ENCODE measurements at places on chromosomes 3 and 15.
A peak's percentile ranks its signal among the peaks of the same experiment; 100 is the strongest.

GRCh38 chr15:69451951-69452691, 497 bp upstream of the RPLP1 start:
- DNase-seq = no peak

DNA sequence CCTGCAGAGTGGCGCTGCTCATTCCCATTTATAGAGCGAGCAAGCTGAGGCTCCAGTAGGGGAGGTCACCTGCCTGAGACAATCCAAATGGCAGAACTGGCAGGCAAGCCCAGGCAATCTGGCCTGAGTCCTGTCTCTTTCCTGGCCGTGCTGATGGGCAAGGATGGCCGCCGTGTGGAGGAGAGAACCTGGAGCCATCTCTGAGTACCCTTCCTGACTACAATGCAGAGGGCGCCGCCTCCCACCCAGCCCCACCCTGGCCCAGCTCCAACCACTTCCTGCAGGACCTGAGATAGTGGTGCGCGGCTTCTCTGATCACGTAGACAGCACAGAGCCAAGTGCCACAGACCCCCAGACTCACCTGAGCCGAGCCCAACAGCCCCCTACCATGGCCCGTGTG, 7.0 kb downstream of the TLR9 start:
- no peak for DNase-seq

GRCh38 chr3:125512135-125512920, 7.7 kb downstream of the SNX4 start:
- no peak for DNase-seq

- no peak for DNase-seq
Observed at GRCh38 chr3:16759227-16759903, 125.4 kb upstream of the PLCL2 start.

DNA sequence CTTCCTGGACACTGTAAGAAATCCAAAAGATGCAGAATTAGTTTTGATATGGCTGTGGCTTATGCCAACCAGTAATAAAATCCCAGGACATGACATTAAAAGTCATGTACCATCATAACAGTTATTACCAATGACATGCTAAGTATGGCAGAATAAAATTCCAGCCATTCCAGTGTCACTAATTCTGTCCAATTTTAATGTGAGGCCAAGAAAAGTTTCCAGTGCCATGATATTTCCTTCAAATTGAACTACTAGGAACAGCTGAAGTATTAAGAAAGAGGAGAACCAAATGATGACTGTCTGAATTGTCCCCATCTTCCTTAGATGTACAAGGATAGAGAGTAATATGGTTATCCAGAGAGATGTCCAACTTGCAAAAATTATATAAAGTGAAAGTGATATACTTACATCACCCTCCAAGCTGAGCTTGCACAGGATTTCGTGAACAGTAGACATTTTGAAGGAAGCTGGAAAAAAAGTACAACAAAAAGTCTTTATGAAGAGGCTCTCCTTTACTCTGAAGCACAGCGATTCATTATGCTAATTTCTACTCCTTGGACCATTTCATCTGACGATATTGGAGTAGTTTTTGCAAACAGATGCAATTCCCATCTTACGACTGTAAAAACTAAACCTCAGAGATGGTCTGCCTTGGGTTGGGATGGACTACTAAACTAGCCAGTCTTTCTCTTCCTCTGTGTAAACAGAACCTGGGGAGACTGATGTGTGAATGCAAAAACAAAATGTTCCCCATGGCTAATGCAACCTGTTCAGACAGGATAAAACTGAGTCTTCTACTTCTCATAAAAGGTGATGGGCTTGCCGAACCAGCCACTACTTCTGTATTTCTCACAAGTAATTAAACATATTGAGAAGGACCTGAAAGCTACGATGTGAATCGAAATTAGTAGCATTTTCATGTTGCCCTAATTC, 11.9 kb downstream of the ANXA2 start:
- DNase-seq = no peak

GRCh38 chr3:183252973-183253527, at the start of gene B3GNT5:
Gene B3GNT5 (plus strand): TSS chr3:183253253. CDS start chr3:183269799, 16,546 bp downstream.
- DNase-seq = peak; percentile 67

- no peak for DNase-seq
Observed at GRCh38 chr3:139652561-139652960, 25.2 kb downstream of the NMNAT3 start.

GRCh38 chr3:127041264-127041820, 58.4 kb downstream of the PLXNA1 start:
- no peak for DNase-seq

DNA sequence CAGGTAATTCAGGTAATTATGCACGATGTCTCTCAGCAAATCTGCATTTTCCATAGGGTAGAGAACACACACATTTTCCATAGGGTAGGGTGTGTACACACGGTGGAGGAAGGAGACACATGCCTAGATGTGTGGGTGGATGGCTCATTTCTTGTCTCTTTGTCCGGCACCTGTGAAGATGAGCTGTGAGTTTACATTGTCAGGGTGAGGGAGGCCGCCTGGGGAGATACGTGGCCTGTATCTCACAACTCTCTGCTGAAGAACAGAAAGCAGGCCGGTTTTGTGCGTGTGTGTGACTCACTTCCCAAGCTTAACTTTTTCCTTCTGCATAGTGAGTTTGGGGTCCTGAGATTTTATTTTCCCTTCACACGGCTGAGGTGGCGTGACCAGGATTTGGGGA, 60.3 kb downstream of the SLC6A6 start:
- no peak for DNase-seq

- no peak for DNase-seq
Observed at GRCh38 chr3:129040579-129041300, 19.8 kb upstream of the GP9 start.

DNA sequence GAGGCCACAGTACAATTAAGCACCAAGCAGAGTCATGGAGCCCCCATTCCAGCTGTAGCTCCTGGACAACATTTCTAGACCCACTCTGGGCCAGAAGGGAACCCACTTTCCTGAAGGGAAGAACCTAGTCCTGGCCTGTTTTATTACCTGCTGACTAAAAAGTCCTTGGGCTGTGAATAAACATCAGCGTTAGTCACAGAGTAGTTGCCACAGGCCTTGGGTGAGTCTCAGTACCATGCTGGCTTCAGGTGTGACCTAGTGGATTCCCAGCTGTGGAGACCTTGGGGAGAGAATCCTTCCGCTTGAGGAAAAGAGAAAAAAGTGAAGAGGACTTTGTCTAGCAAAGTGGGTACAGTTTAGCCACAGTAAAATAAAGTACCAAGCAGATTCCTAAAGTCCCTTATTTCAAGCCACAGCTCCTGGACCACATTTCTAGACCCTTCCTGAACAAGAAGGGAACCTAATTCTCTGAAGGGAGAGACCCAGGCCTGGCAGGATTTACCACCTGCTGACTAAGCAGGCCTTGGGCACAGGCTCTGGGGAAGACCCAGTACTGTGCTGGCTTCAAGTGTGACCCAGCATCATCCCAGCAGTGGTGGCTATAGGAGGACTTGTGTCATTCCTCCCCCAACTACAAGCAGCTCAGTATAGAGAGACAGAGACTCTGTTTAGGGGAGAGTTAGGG, 118.3 kb upstream of the KCNH8 start:
- DNase-seq = no peak

DNA sequence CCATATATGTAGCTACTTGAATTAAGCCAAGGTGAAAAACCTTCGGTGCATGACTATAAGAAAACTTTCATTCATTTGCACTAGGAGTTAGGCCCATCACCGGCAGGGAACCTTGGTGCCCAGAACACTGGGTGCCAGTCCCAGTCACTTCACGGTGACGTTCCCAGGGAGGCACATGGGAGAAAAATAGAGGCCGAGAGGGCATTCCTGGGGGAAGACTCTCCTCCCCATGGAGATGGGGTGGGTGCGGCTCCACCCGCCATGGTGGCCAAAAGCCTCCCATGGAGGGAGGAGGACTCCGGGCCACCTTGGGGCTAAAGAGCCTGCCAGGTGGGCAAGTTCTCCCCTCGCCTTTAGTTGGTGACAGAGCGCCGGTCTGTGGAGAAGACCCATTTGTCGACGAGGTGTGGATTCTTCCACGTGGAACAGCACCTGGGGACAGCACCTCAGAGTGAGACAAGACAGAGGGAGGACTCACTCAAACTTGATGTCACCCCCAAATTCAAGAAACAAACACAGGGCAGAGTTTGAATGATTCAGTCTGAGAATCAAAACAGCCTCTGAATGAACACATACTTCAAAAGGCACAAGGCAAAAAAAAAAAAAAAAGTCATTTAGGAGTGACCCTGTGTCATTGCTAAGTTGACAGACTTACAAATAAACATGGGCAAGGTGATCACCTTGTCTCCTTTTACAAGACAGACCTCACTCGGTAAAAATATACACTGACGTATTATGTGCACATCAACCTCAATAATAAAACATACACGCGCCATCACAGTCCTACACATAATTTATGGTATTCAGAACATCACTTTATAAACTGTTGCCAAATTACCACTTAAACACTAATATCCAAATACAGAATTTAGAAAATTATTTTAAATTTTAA, 38.6 kb downstream of the ZXDC start:
- DNase-seq = no peak

- DNase-seq = peak; percentile 20
Observed at GRCh38 chr3:98329392-98330124, 24.1 kb upstream of the OR5K4 start.

- no peak for DNase-seq
Observed at GRCh38 chr3:155078711-155079467, 1.2 kb upstream of the MME start.

- DNase-seq = no peak
Observed at GRCh38 chr3:113136071-113136470, 75.3 kb upstream of the BOC start.

DNA sequence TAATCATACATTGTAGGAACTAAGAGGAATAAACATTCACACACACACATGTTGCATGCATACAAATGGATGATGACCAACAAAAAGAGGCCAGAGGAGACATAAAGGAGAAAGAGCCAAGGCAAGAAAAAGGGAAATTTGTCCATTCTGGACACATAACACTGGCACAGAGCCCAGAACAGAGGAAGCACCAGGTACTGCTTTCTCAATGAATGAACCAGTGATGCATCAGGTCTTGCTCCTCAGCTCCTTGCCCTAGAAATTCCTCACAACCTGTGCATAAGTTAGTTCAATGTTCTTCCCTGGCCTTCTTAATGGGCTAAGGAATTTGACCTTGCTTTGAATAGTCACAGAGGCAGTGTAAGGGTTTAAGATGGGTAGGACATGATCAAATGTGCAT, 270.3 kb downstream of the ERC2 start:
- no peak for DNase-seq

- no peak for DNase-seq
Observed at GRCh38 chr15:82043130-82043673, 2.6 kb downstream of the MEX3B start.

- no peak for DNase-seq
Observed at GRCh38 chr3:194369522-194370279, at the start of gene LRRC15. Gene LRRC15 (minus strand): TSS chr3:194369743. CDS start chr3:194361043, 8,700 bp downstream.

GRCh38 chr3:43862470-43862869, 171.7 kb downstream of the ABHD5 start:
- no peak for DNase-seq

DNA sequence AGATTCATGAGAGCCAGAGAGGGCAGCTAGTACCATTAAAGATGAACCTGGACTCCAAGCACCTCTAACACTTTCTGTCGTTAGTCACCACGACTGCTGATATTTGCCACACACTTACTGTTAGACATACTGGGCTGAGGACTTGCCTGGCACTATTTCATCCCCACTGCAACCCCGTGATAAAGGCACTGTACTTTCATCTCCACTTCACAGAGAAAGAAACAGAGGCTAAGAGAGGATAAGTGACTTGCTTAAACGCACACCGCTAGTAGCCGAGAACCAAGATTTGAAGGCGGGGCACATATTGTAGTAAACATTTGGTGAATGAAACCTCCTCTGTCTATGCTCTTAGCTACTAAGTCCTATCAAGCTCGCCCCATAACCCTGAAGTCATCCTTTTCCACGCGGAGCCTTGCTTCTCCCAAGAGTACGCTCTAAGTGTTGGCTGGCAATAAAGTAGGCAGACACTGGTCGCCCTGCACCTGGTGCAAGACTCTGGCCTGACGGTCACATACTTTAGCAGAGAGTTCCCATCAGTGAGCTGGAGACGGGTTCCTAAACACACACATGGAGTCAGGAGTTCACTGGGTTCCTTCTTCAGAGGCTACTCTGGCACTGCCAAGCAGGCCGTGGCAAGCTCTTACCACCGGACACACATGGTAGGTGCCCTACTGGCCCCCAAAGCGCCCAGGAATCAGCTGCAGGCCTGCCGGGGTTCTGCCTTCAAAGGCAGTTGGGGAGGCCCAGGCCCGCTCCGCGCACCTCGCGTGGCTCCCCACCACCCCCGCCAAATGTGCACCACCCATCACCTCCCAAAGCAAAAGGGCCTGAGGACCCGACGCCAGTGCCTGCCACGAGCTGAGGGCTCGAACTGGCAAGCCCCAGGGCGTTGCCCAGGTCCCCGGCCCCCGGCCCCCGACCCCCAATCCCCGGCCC, 951 bp downstream of the POMGNT2 start:
- DNase-seq = no peak

DNA sequence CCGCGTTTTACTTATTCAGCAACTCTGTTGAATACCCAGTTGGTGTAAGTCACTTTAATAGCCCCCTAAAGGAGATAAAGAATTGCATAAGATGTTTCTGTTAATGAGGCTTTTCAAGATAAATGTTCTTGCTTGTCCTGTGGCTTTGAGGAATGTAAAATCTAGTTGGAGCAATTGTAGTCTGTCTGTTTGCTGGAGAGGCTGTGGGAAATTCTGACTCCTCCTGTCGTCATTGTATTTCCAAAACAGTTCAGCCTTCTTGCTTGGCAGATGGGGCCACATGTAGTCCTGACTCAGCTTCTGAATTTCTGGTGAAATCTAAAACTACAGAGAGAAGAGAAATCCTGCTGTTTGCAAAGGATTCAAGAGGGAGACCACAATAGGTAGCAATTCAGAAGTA, 114.4 kb downstream of the RYR3 start:
- no peak for DNase-seq

- no peak for DNase-seq
Observed at GRCh38 chr3:172317984-172318383, 130.3 kb downstream of the GHSR start.

GRCh38 chr3:81823882-81824395, 62.5 kb upstream of the GBE1 start:
- peak; percentile 46 for DNase-seq

GRCh38 chr3:15092686-15093085, 6.3 kb downstream of the RBSN start:
- no peak for DNase-seq

DNA sequence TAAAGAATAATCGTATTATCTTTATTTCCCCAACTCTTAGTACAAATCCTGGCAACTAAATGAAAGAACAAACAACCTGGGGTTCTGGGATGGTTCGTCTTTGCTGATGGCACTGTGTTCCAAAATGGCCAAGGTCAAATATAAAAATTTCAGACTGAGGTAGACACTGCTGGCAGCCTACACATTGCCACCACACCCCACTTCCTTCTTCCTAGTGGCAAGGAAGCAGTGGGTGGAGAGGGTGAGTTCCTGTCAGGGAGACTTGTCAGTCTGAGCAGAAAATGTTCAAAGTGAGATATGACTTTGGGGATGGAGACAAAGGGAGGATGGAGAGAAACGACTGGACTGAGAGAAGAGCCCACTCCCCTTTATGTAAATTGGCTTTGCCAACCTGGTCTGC, 69.6 kb downstream of the LMCD1 start:
- no peak for DNase-seq

- DNase-seq = no peak
Observed at GRCh38 chr15:57455929-57456328, 79.6 kb downstream of the CGNL1 start.

Measured in NCI-H1436 (cell line).